ENCODE measurements at places on chromosomes 6 and 20.
A peak's percentile ranks its signal among the peaks of the same experiment; 100 is the strongest.

DNA sequence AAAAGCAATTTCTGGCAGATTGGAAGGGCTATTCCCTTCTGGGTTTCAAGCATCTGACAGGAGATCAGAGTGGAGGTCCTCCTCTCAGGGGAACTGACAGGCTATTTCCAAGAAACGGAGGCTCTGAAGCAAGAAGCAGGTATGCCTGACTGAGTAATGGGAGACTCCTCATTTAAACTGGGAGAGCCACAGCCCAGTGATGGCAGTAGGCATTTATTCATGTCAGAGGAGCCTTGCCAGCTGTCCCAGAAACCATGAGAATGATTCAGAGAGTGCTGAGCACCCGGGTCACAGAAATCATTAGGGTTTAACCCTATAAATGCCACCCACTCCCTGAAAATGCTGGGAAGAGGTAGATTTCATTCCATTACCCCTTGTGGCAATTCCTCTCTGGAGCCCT, 247.5 kb upstream of the RNF217 start:
- DNase-seq = no peak

DNA sequence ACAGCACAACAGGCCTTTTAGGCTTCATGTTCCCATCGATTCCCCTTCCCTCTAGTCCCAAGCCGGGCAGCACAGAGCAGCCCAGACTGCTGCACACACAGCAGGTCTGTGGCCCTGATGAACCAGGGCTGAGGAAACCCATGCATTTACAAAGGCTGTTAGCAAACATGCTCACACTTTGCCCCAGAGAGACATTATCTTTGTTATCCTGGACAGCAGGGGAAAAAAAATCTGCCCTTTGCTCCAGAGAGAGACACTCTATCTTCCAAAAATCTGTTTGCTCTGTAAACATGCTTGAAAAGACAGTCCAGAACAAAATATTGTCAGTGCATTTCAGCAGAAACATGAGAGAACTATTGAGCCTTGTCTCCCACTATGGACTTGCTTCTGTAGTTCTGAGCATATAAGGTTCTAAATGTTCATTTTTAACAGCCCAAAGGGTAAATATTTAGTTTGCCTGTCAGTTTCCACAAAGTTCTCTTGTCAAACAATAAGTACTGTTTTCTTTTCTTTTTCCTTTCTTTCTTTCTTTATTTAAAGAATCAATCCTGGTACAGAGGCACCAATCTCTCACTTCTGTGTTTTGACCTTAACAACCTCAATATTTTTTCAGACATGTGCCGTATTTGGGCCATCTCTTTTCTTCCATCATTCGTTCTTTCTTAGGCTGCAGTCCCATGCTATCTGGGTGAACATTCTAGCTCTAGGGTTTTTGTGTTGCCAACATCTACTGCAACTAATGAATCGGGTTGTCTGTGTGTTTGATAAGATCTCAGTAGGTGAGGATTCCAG, 468.0 kb downstream of the EPM2A start:
- DNase-seq = no peak

DNA sequence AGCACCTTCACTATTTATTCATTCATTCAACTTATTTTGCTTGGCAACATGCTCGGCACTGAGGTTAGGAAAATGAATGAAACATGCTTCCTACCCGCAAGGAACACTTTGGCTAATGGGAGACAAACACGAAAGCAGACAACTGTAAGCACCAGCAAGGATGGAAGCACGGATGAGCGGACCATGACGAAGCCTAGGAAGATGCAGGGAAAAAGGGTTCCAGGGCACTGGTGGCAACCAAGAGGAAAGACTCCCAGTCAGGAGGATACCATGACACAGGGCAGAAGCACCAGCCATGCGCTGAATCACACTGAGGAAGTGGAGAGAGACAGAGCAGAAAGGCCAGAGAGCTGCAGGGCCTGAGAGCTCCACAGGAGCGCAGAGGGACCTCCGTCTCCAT, 9.8 kb downstream of the PDE10A start:
- no peak for DNase-seq

DNA sequence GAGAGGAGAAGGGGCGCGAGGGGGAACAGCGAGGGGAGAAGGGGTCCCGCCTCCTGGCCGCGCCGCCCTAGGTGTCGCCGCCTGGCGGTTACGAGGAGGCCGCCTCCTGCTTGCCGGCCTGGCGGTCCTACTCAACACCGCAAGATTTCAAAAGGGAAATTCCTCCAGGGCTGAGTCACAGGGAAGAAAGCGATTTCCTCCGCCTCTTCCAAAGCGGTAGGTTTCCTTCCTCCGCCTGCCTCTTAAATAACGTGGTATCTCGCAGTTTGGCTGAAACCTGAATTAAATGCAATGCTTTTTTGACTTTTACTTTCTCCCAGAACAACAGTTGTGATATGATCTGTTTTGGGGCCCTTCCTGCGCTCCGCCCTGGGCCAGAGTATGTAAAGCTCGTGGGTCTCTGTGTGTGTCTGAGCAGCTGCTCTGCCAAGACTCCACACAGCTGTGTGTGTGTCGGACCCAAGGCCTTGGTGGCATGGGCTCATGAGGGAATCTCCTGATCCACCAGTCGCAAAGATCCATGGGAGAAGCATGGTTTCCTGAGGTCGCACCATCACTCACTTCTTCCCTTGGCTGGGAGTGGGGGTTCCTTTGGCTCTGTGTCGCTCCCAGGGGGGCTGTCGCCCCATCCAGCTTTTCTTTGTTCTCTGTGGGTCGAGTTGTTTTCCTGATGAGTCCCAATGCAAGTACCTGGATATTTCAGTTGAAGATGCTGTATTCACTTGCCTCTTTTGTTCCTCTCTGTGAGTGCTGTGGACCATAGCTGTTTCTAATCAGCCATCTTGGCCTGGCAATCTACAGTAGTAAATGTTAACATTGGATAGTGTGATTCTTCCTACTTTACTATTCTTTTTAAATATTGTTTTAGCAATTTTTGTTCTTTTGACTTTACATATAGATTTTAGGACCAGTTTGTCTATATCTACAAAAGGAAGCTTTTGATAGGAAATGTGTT, 31.6 kb upstream of the NOTCH4 start:
- peak; percentile 95 for DNase-seq

GRCh38 chr20:31691646-31692275, 30.9 kb downstream of the BCL2L1 start:
- DNase-seq = peak; percentile 51

DNA sequence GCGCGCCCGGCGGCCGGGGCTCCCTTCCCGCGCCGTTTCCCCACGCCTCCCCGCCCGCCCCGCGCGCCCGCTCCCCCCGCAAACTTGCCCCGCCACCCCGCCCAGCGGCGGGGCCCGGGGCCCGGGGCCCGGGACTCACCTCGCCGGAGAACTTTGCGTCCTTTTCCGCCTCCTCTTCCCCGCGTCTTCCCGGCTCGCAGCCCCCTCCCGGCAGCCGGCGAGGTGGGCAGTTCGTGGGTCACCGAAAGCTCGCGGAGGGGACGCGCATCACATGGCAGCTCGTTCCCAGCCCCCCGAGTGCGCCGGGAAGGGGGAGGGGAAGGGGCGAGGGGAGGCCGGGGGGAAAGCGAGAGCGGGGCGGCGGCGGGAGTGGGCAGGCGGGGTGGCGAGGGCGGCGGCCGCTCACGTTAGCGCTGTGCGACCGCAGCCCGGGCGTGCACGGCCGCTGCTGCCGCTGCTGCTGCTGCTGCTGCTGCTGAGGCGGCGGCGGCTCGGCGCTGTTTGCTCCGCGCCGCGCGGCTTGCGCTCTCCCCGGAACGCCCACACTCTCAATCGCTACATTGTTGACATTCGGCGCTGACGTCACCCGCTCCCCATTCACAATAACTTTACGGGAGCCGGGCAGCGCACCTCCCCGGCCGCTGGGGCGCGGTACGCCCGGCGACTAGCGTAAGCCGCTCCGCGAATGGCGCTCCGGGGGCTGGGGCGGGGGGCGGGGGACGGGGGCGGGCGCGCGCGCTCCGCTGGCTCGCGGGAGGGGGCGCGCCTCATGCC, at the start of gene BACH2:
Gene BACH2, minus strand, starts transcription at position 503 of the 774 bp plus-strand sequence. CDS start 287,999 bp downstream, outside the sequence.
- peak; percentile 91 for DNase-seq

- no peak for DNase-seq
Observed at GRCh38 chr20:45153147-45153546, 21.6 kb upstream of the PI3 start.

DNA sequence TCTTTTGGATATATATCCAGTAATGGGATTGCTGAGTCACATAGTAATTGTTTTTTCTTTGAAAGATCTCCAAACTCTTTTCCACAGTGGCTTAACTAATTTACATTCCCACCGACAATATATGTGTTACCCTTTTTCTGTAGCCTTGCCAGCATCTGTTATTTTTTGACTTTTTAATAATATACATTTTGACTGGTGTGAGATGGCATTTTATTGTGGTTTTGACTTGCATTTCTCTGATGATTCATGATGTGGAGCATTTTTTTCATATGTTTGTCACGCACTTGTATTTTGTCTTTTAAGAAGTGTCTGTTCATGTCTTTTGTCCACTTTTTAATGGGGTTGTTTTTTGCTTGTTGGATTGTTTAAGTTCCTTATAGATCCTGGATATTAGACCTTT, 58.9 kb upstream of the OPRM1 start:
- no peak for DNase-seq

- no peak for DNase-seq
Observed at GRCh38 chr6:166707045-166707444, 80.0 kb upstream of the RPS6KA2 start.

- DNase-seq = no peak
Observed at GRCh38 chr6:74060354-74060753, 364.4 kb downstream of the CD109 start.

DNA sequence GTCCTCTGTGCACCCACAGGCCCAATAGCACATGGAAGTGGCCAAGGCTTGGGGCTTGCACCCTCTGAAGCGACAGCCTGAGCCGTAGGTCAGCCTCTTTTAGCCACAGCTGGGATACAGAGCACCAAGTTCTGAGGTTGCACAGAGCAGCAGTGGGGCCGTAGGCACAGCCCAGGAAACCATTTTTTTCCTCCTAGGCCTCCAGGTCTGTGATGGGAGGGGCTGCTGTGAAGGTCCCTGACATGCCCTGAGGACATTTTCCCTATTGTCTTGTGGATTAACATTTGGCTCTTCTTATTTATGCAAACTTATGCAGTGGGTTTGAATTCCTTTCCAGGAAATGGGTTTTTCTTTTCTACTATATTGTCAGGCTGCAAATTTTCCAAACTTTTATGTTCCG, 878.7 kb upstream of the MAN1A1 start:
- DNase-seq = no peak

- no peak for DNase-seq
Observed at GRCh38 chr6:133612459-133612858, 276.5 kb upstream of the TCF21 start.

- DNase-seq = no peak
Observed at GRCh38 chr20:6698723-6699122, 68.8 kb upstream of the BMP2 start.

DNA sequence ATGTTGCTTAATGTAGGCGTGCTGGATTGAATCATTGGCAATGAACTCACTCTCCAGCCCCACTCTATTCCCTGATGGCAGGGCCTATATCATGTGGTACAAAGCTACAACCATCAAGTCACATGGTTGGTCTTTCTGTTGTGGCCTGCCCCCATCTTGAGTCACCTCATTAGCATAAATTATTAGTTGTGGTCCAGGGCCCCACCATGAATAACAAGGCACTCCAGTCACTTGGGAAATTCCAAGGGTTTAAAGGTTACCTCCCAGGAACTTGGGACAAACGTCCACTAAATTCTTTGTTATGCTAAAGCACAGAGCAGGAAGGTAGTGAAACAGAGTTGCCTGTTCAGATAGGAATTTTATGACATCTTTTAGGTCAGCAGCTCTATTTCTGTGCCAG, 193.7 kb downstream of the SLC35F1 start:
- no peak for DNase-seq

DNA sequence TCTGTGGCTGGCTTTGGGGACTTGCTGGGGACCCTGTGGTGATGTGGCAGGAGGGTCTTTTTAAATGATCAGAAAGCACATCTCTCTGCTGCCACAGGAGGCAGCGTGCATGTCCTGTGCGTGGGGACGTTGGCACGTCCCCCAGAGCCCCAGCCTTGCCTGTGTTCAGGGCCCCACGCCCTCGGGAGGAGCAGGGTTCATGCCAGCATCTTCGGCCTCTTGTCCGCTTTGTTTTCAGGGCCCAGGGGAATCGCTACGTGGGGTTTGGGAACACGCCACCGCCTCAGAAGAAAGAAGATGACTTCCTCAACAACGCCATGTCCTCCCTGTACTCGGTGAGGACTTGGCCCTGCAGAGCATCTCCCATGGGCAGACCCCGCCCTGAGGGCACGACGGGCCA, 6.0 kb downstream of the ARFGAP1 start:
- DNase-seq = no peak

- DNase-seq = no peak
Observed at GRCh38 chr20:20531283-20531682, 163.4 kb downstream of the INSM1 start.

DNA sequence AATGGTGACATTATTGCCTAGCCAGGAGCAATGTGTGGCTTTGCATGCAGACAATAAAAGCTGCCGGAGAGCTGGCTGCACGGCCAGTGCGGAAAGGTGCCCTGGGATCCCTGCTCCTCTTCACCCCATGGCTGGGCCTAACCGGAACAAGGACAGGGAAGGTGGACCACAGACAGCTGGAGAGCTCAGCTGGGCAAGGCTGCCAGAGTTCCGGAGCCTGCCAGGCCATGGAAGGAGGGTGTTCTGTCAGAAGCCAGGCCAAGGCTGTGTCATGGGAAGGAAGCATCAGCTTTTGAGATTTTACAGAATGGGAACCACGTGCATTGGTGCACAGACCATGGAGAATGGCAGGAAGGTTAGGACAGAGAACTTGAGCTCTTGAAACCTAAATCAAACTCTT, 25.0 kb downstream of the MAP1LC3A start:
- DNase-seq = no peak

DNA sequence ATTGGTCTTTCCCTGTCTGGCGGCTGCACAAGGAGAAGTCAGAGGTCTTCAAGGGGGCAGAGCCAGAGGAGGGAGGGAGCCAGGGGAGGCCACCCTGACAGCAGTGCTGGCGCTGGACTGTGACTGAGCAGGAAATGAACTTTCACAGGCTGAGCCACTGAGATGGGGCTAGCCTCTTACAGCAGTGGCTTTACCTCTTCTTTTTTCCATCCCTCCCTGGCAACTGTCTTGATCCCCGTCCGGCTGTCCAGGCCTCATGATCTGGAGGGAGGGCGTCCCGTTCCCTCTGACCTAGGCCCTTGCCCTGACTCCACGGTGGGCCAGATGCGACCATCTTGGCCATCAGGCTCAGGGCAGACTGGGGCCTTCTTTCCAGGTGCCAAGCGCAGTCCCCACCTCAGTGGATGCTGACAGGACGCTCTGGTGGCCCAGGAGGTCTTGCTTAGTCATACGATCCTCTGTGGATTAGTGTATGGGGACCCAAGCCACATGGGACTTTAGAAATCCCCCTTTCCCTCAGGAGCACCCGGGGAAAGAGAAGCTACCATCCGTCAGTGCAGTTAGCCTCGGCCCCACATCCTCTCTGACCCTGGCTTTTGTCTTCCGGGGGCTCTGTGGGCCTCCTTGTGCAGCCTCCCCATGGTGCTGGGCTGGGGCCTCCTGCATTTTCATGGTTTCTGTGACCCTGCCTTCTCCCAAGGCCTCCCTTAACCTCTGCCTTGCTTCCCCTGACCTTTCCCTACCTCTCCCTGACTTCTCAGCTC, 57.4 kb upstream of the CCDC167 start:
- DNase-seq = no peak

GRCh38 chr6:71349976-71350615, 61.5 kb downstream of the OGFRL1 start:
- DNase-seq = peak; percentile 59

- DNase-seq = no peak
Observed at GRCh38 chr6:137202078-137202477, 17.1 kb downstream of the IFNGR1 start.
